ENCODE measurements at places on chromosomes 7 and 10.

DNA sequence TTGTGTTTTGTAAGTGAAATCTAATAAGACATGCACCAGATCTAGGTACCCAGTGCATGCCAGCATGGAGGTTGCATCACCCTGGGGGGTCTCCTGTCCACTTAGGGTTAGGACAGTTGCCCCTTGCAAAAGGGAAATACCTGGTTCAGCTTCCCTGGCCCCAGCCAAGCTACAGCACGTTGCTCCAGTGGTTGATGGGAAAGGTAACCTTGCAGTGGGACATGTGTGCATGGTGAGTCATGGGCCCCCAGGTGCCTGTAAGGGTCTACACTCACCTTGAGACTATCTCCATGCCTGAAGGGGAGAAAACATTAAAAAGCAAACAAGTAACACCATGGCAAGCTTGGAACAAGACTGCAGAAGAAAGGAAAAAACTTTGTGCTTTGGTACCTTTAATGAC is 143.9 kb downstream of the LSM5 start:
- no peak for DNase-seq

DNA sequence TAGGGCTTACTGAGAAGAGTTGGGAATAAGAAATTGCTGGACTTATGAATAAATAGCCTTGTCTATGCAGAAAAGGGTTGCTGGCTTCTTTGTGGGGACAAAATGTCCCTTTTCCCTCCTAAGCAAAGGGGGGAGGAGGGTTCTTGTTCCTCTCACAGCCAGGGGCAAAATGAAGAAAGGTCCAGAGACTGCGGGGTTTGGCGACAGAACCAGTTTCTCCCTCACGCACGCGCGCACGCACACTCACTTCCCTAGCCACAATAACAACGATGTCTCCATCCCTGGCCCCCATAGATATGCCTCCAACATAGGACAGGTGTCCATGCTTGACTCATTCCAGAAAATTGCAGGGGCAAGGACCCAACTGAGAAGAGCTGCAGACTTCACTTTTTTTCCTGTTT is 3.3 kb downstream of the ZMIZ1 start:
- no peak for DNase-seq

- DNase-seq = no peak
Measured at GRCh38 chr7:12069757-12070156, 141.3 kb upstream of the TMEM106B start.

DNA sequence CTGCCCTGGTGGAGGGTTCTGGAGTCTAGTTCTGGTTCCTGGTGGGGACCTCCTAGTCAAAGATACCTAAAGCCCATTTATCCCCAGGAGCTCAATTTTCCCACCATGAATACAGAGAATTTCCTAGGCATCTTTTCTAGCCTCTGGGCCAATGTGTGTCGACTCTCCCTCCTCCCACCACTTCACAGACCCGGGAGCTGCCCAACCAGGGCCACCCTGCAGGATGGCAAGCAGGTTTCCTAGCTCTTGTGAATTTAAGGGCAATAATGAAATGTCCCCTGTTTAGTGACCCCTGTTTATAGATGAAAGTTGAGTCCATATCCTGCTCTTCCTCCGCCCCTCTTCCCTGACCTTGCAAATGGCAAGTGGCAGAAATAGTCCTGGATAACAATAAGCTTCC is 9.4 kb downstream of the DLX5 start:
- DNase-seq = no peak

DNA sequence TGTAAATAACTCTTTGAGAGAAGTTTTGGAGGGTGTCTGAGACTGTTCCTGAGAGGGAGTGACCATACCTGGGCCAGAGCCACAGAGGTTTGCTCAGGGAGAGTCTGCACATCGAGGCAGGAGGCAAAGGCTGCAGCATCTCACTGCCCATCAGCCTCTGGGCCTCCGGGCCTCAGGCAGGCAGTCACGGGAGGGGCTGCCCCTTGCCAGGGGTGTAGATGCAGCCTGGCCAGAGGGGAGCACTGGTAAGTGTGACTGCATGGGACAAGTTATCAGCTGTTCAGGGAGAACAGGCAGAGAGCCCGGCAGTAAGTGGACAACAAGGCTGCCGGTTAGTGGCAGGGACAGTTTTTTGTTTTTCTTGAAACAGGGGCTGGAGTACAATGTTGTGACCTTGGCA is 55.9 kb downstream of the ZNF467 start:
- no peak for DNase-seq

- DNase-seq = no peak
Measured at GRCh38 chr10:66777665-66778064, 148.2 kb upstream of the LRRTM3 start.

- peak; percentile 32 for DNase-seq
Measured at GRCh38 chr10:121490871-121491519, 107.2 kb downstream of the FGFR2 start.

GRCh38 chr7:132899833-132900232 is 182.1 kb downstream of the CHCHD3 start:
- no peak for DNase-seq

DNA sequence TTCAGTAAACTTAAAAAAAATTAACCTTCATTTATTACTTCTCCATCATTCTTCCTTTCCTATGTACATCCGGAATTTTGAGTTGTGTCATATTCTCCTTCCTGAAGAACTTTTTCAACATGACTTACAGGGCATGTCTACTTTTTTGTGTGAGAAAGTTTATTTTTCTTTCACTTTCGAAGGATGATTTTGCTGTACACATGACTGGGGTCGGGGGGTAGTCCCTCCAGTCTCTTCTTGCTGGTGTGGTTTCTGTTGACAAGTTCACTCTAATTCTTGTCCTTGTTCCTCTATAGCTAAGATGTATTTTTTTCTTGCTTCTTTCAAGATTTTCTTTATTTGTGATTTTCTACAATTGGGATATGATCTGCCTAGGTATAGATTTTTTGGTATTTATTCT is 55.8 kb downstream of the INPP5A start:
- DNase-seq = no peak

- no peak for DNase-seq
Measured at GRCh38 chr7:128202287-128202957, 38.7 kb upstream of the LEP start.

DNA sequence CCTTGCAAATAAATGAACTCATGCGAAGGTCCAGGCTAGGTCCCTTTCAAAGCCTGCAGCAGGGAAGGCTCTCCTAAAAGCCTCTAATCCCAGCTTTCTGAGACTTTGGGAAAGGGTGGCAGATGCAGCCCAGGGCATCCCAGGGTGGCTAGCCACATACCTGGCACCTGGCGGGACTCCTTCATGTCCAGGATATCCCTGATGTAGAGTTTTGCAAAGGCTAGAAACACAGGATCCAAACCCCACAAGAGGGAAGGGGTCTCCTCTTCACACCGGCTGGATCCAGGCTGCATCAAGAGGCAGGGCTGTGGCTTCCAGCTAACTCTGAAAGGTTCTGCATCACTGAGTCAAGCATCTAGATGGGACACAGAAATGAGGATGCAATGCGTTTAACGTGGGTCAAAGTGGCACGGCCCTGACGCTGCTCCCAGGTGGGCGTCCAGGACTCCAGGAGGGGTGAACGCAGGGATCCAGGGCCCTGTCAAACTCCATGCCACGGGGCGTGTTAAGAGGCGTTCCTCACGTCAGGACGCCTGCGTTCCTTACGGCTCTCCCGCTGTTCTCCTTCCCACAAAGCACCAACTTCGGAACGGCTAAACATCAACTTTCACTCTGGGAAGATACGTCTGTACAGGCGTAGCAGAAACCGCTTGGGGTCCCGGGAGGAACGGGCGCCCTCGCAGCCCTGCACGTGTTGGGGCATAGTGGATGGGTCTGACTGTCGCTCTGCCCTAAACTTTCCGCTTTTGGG is 507 bp downstream of the STN1 start:
- DNase-seq = no peak

DNA sequence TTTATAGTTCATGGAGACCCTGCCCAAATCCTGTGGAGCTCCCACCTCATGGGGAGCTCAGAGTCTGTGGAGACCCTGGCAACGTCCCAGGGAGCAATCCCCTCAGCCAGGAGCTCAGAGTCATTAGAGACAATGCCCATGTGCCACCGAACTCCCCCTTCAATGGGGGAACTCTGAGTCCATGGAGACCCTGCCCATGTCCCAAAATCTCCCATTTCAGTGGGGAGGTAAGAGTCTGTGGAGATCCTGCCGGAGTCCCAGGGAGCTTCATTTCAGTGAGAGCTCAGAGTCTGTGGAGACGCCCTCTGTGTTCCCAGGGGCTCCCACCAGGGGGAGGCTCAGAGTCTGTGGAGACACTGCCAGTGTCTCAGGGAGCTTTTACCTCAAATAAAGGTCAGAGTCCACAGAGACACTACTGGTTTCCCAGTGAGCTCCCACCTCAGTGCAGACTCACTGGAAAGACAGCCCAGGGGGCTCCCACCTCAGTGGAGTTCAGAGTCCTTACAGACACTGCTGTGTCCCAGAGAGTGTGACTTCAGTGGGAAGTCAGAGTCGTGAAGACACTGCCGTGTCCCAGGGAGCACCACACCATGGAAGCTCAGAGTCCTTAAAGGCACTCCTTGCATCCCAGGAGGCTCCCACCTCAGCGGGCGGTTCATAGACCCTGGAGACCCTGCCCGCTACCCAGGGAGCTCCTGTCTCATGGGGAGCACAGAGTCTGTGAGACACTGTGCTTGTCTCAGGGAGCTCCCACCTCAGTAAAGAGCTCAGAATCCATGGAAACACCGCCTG is 5.0 kb downstream of the MYO1G start:
- no peak for DNase-seq

GRCh38 chr10:80924063-80924952 is 386.6 kb downstream of the SH2D4B start:
- peak; percentile 21 for DNase-seq

DNA sequence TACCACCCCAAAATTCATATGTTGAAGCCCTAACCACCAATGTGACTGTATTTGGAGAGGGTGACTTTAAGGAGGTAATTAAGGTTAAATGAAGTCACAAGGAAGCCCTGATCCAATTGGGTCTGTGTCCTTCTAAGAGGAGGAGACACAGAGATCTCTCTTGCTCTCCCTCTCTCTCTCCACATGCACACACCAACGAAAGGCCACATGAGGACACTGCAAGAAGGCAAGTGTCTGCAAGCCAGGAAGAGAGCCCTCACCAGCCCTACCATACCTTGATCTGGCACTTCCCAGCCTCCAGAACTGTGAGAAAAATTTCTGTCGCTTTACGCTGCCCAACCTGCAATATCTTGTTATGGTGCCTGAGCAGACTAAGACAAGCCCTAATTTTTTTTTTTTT is 56.0 kb upstream of the NEBL start:
- no peak for DNase-seq

DNA sequence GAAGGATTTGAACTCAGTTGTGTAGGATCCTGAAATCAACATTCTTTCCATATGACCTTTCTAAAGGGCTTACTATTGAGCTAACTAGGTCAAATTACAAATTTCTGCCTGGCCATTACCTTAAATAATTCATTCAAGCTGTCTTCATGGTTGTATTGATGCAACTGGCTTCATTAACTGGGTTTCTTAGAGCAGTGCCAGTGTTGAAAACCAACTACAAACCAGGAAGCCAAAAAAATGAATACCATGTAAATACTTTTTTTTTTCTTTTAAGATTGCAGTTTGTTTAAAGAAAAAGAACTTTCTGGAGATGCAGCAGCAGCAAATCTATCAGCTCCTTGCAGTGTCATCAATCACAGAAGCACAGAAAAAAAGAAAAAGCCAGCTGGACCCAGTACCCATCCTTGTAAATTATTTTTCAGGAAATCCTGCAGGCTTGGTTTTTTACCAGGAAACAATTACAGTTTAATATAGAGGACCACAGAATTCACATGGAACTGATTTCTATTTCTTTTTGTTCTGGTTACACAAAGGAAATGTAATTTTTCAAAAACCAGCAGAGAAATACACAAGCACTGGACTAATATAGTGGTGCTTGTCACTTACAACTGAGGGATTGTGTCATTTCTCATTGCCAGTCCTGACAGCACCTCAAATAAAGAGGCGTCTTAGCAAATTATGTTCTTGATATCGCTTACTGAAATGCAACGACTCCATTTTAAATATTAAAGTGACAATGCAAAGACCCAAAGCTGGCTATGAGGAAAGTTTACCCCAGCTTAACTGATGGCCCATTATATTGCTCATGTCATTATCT is 131.9 kb downstream of the TMEM26 start:
- no peak for DNase-seq

DNA sequence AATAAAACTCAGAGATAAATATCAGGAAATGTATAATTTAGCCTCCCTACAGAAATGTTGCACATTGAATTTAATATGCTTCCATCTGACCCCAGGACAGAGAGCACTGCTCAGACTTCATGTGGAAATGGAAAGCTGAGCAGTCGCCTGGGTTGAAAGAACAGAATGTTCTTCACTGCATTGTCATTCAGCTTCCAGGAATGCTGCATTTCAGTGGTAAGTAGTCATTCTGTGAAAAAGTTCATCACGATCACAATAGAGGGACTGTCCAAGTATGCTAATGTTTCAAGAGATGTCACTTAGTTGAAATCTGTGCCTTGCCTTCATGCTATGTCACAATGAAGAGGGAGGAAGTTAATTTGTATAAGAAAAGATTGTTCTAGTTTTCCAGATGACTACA is 147.3 kb downstream of the NRCAM start:
- no peak for DNase-seq

GRCh38 chr10:124728071-124728829 is 15.9 kb downstream of the FAM53B start:
- no peak for DNase-seq

DNA sequence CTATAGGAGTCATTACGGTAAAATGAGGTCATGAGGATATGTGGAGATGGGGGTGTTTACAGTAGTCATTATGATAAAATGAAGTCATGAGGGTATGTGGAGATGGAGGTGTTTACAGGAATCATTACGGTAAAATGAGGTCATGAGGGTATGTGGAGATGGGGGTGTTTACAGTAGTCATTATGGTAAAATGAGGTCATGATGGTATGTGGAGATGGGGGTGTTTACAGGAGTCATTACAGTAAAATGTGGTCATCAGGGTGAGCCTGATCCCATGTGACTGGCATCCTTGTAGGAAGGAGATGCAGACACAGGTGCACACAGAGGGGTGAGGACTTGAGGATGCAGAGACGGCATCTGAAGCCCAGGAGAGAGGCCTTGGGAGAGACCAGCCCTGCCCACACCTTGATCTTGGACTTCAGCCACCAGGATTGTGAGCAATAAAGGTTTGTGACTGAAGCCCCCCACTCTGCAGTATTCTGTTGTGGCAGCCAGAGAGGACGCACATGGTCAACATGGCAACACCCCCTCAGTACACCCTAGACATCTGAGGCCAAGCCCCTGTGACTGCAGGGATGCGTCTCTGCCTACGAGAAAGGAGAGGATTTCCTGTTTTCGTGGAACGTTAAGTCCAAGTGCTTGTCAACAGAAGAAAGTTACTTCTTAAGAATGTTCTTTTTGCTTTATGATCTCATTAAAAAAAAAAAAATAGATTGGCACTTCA is 544.4 kb downstream of the DNAJB6 start:
- DNase-seq = no peak

GRCh38 chr10:132413226-132414205 is 16.5 kb downstream of the PWWP2B start:
- DNase-seq = no peak

All from ovary (tissue), 10 donors.